ENCODE measurements at places on chromosomes 7 and 10.

DNA sequence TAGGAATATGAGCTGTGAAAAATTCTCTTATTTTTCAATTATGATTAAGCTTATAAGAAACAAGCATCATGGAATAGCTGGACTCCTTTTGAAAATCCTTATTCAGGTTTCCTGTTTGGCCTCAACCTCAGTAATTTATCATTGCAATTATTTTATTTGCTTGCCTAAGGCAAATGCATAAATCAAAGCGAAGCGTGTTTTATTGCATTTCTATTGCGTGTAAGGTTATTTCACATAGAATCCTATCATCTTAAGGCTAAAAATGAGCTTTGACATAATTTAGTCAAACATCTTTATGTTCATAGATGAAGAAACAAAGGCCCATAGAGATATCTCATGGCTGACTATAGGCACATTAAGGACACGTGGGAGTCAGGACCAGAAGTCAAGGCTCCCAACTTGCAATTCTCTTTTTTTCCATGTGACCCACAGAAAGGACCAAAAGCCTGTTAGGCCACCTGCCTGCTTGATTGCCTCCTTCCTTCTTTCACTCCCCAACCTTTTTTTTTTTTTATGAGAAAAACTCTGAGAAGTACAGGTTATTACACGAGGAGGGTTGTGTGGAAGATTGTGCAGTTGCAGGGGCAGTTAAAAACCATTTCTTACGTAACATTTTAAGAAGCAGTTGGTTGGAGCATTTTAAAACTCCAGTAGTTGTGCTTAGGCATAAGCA is 261.0 kb downstream of the HDAC9 start:
- DNase-seq, result no peak

- no peak for DNase-seq
Observed at GRCh38 chr7:86708031-86708680, 64.4 kb downstream of the GRM3 start.

- no peak for DNase-seq
Observed at GRCh38 chr7:36232555-36232954, 79.5 kb downstream of the EEPD1 start.

DNA sequence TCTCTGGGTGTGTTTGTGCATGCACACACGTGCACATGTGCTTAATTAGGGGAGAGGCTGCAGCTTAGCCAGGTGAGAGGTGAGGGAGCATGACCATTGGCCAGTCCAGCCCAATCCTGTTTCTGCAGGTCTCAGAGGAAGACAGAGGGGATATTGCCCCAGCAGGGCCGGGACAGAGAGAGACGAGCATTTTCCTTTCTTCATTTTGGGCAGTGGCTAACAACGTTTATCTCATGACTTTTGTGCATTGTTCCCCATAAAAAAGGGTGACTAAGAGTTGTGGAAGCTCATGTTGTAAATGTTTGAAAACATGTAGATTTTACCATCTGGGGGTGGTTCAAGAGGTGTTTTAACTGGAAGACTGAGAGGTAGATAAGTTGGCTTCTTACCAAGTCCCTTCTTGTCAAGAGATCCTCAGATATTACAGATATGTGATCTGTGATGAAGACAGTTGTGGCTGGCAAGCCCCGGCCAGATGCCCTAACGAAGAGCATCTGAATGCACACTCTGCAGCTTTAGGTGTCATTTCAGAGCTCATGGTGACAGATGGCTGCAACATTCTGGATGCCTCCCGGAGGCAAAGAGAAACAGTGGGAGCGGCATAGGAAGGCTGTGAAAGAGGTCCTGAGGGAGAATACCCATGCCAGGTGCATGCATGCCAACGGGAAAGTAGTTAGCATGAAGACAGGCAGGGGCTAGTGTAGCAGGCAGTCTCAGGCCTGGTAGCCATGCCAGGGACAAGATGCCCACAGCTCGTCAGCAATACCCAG is 16.7 kb upstream of the DMBT1 start:
- no peak for DNase-seq

DNA sequence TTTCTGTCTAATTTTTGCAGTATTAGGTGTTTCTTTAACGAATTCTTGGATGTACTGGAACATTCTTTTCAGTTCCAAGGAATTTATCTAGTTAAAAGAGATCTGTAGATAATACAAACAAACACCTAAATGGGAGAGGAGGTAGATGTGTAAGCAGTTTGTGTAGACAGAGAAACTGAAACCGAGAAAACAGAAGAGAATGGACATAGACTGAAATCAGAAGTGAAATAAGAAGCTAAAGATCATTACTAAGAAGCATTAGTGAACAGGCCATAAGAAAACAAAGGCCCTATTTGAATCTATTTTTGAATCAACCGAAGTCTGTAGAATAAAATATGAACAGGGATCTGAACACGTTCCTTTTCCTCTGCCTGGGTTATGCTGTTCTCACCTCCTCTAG is 26.5 kb upstream of the TMEM229A start:
- DNase-seq, result no peak

GRCh38 chr7:24339575-24339974 is 55.6 kb downstream of the NPY start:
- no peak for DNase-seq

DNA sequence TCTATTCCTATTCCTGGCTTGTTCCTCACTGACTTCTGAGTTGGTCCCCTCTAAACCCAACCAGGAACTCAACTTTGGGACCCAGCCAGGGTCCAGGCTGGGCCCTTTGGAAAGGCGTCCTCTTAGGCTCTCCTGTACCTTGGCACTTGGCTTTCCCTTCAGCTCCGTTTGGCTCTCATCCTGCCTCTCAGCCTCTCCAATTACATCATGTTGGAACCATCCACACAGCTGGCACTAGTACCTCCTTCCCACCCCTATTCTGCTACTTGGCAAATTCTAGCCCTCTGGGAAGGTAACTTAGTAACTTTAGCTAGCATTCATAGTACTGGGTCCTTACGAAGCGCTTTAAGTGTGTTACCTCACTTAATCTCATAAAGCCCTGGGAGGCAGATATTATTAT is 205.3 kb upstream of the HABP2 start:
- no peak for DNase-seq

DNA sequence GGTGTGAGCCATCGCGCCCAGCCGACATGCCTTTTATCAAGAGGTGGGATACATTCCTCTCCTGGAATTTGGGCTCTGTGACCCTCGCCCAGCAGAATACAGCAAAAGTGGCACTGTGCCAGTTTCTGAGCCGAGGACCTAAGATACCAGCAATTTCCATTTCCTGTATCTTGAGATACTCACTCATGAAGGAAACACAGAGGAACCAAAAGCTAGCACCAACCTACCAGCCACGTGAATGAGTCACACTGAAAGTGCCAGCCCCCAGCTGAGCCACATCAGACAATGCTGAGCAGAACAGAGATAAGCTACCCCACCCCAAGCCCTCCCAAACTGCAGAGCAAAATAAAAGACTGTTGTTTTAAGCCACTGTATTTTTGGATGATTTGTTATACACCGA is 56.3 kb downstream of the CACUL1 start:
- no peak for DNase-seq

DNA sequence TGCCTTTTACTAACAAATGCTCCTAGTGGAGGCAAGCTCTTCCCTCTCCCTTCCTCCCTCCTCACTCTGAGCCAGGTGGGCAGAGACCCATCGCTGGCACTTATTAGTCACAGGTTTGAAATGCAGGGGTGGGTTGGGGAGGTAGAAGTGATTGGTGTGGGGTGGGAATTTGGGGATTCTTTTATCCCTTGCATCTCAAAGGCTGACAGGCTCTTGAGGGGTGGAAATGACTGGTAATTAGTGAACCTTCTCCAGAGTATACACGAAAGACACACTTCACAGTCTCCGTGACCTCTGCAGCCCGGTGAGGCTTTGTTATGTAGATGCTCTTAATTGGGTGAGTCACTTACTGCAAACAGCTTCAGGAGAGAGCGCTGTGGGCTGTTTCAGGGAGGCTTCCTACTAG is 13.9 kb upstream of the LRMDA start:
- no peak for DNase-seq

GRCh38 chr7:80165177-80165576 is 30.5 kb downstream of the GNAI1 start:
- no peak for DNase-seq

- no peak for DNase-seq
Observed at GRCh38 chr7:81161451-81162075, 242.7 kb upstream of the SEMA3C start.

GRCh38 chr7:127080576-127080975 is 172.2 kb downstream of the GRM8 start:
- no peak for DNase-seq

DNA sequence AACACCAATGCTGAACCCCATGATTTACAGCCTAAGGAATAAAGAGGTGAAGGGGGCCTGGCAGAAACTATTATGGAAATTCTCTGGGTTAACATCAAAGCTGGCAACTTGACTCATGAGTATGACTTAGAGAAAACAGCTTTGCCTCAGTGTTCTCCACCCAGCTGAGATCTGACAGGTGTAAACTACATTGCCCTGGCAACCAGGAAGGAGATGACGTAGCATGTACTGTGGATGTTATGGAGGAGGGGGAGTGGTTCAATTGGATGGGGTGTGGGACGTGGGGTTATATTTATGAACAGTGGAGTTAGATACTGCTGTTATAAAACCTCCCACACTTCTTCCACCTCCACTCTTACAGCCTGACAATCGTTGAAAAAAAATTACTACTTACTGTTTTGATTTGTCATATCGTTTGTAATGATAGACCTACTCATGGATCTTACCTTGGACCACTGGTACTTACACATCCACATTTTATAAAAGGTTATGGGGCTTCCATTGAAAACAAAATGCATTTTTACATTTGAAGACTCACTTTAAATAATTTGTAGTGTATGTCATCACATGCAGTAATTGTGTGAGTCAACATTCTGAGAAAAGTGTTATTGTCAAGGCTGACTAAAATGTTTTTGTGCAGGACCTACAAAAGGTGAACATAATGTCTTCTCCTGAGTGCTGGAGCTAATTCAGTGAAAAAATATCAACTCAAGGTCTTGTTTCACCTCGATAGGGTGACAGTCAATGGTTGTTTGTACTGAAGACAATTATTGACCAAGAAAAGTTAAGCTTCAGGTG is 6.4 kb downstream of the OR2F1 start:
- DNase-seq, result no peak

- no peak for DNase-seq
Observed at GRCh38 chr7:36942955-36943354, 218.7 kb upstream of the AOAH start.

GRCh38 chr7:116324582-116324981 is 114.2 kb downstream of the TES start:
- DNase-seq, result no peak

DNA sequence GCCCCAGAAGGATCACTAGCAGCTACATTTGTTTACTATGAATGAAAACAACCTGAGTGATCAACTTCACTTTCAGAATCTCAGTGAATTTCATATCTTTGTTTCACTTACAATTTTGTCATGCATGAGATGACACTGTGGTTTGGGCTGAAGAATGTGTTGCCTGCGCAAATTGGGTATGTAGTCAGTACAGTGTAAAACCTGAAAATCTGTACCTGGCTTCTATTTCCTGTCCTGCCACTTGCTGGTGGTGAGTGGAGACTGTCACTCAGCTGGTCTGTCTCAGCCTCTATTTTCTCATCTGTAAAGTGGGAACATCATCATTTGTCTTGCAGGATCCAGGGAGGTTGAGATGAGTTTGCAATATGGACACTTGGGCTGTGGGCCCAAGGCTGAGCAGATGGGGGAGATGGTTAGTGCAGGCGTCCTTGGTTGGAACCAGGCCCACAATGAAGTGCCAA is 118.0 kb downstream of the WDFY4 start:
- DNase-seq, result no peak

GRCh38 chr10:49302088-49302487 is 3.1 kb downstream of the C10orf71 start:
- no peak for DNase-seq

- no peak for DNase-seq
Observed at GRCh38 chr7:127578711-127579275, 6.6 kb downstream of the GCC1 start.

DNA sequence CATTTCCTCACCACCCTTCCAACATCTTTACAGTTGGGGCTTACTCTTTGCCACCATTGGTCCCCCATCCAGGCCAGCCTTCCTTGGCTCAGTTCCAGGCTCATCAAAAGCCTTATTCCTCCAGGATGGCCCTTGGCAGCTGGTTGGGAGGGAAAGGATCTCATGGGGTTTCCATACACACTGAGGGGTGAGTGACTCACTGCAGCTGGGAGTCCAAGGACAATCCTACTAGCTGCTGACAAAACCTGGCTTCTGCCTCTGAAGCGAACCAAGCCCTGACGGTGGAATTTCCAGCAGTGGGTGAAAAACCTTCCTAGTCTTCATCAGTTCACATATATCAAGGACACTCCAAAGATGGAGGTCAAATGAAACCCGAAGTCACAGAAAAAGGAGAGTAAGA is 22.9 kb downstream of the CRHR2 start:
- DNase-seq, result no peak

- DNase-seq, result no peak
Observed at GRCh38 chr10:106734220-106734619, 430.3 kb downstream of the SORCS1 start.

DNA sequence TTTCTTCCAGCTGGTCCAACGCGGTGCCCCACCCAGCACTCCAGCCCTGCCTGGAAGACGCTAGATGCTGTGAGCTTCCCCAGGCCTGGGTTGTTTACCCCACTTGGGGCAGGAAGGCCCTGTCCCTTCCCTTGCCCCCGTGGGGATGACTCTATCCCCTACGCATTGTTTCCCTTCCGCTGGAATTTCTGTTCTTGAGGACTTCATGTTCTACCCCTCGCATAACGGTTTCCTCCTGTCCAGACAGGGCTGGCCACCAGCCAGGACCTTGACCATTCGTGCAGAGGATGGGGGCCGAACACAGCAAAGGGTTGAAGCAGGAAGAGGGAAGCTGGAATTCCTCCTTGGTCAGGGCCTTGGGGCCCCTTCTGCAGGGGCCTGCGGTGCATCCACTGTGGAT is 14.7 kb upstream of the SERPINE1 start:
- DNase-seq, result no peak

GRCh38 chr10:132652936-132653590 is 115.5 kb downstream of the INPP5A start:
- DNase-seq, result peak; percentile 49

DNA sequence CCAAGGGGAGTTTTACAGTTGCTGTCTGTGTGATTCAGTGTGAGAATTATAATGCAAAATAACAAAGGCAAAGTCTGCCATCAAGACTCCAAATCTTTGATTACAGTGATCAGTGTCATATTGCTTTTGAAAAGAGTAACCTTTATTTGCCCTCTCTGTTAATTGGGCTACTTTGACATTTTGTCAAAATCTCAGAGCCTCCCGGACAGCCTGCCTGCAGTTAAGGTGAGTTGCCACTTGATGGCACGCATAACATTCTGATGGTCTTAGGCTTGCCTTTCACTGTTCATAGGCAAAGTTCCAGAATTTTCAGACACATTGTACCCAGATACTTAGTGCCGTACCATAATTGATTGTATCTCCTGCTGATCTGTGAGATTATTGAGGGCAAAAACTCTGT is 253.5 kb downstream of the ABCA13 start:
- no peak for DNase-seq

- no peak for DNase-seq
Observed at GRCh38 chr7:123640583-123640982, 15.1 kb upstream of the LMOD2 start.

DNA sequence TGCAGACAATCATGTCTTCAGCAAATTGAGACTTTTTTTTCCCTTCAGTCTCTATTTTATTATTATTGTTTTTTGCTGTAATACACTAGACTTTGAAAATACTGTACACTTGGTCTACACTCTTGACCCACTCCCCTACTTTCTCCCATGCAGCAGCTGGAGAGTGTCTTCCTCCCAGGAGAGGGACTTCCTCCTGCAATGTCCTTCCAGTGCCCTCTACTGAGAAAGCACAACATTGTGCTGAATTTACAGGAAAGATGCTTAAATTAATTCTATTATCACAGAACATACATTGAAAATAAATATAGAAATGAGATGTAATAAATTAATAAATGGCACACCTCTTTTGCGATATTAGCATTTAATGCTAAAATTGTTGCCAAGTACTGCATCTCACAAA is 411.3 kb downstream of the CCSER2 start:
- DNase-seq, result no peak

Measured in cerebellar nuclear complex (tissue), 1 donor.